H54 (cell line): ENCODE measurements at places on chromosomes 4 and X.
A peak's percentile ranks its signal among the peaks of the same experiment; 100 is the strongest.

DNA sequence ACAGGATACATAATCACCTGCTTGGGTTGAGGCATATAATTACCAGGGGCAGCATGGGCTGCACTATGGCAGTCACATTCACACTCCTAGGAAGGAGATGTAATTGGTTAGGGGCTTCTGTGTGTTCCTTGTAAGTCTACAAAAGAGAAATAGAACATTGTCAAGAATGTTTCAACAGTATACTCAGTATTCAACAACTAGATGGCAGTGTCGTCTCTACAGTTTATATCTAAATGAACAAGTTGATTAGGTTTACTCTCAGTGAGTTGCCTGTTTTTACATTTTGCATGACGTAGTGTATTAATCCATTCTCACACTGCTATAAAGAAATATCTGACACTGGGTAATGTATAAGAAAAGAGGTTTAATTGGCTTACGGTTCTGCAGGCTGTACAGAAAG lies 50.5 kb upstream of the RAB33B start:
- DNase-seq = no peak

DNA sequence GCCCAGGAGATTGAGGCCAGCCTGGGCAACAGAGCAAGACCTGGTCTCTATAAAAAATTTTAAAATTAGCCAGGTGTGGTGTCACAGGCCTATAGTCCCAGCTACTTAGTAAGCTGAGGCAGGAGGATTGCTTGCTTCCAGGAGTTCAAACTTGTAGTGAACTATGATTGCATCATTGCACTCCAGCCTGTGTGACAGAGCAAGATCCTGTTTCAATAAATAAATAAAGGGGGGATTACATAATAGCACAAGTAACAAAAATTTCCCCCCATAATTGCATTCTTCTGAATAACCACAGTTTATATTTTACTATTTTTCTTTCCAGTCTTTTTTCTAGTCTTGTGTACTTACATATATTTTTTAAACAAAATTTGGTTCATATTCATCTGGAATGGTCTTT lies 135.6 kb downstream of the CHIC2 start:
- no peak for DNase-seq

DNA sequence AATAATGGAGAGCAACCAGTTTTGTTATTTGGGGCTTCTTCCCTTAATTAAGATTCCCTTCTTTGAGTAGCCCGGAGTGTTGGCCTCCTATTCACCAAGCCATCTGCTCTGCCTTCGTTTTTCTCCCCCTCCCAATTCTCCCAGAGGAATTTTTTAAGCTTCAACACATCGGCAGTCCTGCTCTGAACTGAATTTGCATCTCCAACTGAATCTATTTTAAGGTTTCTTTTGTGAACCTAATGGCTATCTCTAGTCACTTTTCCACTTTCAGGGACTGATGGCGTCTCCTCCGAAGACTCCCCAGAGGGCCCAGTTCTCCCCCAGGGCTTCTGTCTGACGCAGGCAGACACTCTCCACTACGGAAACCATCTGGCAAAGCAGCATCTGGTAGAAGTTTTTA lies 280.2 kb downstream of the ADGRA3 start:
- no peak for DNase-seq

GRCh38 chr4:87068583-87069021 lies 133.8 kb downstream of the AFF1 start:
- DNase-seq = no peak

- DNase-seq = no peak
Observed at GRCh38 chrX:84186603-84187532, 1.1 kb downstream of the RPS6KA6 start.

DNA sequence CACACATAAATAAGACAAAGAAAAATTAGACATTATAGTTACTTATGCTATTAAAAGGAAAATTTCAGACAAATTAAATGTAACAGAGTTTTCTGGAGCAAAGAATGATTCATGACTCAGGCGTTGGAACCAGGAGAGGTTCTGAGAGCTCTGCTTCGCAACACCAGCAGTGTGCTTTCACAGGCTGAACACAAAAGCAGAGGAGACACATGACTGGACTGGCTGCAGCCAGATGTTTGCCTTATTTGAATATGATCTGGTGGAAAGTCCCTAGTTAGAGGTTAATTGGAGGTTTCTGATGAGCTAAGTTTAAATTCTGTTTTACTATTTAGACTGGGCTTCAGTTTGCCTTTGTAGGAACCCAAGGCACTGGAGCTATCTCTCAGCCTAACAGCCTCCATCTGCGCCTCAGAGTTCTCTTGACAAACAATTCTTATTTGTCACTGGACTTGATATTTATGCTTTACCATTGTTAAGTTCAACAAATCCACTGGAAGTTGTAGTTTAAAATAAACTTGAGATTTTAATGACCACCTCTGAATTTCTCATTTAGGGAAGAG lies 16.2 kb downstream of the BOD1L1 start:
- DNase-seq = no peak

DNA sequence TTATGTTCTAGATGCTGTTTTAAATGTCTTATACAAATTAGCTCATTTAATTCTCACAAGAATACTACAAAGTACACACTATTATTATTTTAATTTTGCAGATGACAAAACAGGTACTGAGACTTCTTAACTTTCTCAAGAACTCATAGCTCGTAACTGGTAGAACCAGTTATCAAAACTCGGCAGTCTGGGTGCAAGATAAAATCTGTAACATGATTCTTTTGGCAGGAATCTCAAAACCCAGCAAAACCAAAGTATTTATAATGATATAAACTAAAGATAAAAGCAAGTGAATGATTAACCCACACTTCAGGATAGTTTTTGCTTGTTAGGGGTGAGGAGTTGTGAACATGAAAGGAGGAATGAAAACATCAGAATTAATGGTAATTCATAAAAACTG lies 27.6 kb downstream of the CLNK start:
- no peak for DNase-seq

DNA sequence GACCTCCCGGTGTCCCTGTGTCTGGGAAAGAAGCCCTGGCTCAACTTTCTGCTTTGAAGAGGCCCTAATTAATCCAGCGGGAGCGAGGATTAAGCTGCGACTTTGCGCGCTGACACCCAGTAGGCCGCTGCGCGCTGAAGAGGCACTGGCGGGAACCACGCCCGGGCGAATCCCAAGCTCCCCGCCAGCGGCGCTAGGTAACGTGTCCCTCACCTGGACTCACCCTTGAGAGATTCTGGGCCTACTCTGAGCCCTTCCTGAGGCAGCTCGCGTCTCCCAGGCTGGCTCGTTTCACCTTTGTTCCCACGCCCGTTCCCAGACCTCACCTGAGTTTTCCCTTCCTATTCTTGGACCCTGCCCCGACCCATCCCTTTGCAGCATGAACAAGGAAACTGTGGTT lies 616 bp upstream of the KLHL34 start:
- DNase-seq = no peak

GRCh38 chr4:1051472-1051871 lies 40.0 kb downstream of the FGFRL1 start:
- no peak for DNase-seq

- DNase-seq = no peak
Observed at GRCh38 chr4:115213716-115214115, 100.3 kb upstream of the NDST4 start.

- no peak for DNase-seq
Observed at GRCh38 chr4:157763490-157763889, 409.3 kb downstream of the GASK1B start.

GRCh38 chr4:630656-631055 lies 5.3 kb downstream of the PDE6B start:
- DNase-seq = no peak

GRCh38 chr4:173879509-173879908 lies 349.5 kb upstream of the HAND2 start:
- DNase-seq = no peak

DNA sequence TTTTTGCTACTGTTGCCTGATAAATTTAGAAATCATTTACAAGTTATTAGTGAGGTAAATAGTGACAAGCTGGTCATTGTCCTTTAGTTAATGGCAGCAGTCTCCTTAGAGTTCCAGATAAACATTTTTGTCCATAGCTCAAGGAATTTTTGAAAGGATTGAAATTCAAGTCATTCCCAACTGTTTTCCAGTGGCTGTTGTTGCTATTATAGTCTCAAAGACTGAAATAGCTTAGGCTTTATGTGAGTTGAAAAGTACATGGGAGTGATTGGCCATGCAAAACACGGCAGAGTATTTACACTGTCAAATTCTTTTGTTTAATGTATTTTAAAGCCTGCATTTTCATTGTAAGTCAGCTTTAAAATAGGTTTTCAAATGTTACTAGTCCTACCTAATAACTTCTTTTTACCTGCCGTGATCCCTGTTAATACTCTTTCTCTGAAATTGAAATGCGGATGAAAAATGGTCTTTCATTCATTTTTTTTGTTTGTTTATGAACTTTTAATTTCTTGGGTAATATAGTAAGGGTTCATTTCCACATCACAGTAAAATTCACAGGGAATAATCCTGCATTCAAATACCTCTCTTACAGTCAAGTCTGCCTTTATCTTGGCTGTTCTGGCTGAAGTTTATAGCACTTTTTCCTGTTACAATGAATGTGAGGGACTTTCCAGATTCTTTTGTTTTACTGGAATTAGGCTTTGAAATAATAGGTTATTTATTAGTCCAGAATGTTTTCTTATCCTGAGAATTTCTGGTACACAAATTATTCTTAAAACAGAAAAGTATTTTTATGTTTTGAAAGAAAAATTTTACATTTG lies 85.1 kb downstream of the PDLIM5 start:
- no peak for DNase-seq

- DNase-seq = no peak
Observed at GRCh38 chrX:9443327-9443726, 21.5 kb upstream of the TBL1X start.

DNA sequence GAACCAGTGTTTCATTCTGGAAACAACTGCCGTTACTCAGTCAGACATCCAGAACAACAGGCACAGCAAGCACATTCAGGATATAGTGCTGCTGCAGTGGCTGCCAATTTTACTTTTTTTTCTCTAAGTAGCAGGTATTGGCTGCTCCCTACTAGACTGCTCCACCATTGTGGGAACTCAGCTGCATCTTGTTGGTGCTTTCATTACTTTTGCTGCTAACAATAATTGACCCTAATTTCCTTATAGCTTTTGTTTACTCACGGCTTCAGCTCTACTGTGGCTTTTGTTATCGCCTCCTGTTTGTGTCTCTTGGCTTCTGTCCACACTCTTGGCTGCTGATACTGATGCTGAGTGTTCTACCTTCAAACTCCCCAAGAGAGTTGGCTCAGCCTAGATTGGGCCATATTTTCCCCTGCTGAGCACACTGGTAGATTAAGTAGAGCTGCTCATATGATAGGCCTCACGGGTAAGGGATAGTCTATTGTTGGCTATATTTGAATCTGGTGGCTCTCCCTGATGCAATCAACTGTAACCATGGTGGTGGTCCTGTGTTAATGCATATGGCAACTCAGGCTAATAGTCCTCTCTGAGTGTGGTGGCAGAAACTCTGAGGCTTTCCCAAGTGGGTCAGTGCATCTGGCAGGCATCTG lies 44.5 kb upstream of the IL2 start:
- no peak for DNase-seq

- no peak for DNase-seq
Observed at GRCh38 chr4:186932631-186933187, 209.1 kb upstream of the FAT1 start.

GRCh38 chrX:54708404-54708803 lies 89.7 kb downstream of the ITIH6 start:
- DNase-seq = no peak

DNA sequence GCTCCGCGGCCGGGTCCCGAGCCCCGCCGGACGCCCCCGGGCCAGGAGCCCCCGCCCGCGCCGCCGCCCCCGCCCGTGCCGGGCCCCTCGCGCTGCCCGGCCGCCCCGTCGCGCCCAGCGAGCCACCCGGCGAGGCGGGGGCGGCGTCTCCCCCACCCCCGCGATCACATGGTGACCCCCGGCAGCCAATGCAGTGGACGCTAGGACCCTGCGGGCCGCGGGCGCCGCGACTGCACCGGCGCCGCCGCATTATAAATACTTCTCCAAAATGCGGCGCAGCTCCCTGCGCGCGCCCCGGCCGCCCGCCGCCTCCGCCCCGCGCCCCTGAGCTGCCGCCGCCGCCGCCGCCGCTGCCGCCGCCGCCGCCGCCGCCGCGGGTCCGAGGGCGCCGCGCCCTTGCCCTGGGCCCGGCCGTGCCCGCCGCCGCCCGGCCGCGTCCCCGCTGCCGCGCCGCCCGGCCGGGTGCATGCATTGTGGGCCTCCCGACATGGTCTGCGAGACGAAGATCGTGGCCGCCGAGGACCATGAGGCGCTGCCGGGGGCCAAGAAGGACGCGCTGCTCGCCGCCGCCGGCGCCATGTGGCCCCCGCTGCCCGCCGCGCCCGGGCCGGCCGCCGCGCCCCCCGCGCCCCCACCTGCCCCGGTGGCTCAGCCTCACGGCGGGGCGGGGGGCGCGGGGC lies at the start of gene NAT8L:
TSS of gene NAT8L (plus strand) at position 282 of the 680 bp plus-strand sequence. CDS start at position 467, 185 bp downstream.
- DNase-seq = peak; percentile 39

DNA sequence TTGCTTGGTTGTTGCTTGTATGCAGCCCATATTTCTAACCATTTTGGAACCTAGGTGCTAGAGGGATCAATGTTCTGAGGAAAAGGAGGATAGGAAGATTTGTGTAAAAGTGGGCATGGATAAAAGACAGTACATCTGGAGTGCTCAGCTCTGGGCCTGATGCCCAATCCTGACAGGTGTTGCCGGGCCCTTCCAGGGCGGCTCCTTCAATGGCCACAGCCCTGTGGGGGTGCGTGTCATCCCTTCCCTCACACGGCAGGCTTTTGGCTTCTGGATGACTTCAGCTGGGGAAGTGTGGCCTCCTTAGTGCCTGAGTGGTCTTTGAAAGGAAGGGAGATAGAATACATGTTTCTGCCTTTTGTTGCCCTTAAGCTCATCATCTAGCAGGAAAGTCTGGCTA lies 47.2 kb downstream of the NELFA start:
- DNase-seq = no peak

DNA sequence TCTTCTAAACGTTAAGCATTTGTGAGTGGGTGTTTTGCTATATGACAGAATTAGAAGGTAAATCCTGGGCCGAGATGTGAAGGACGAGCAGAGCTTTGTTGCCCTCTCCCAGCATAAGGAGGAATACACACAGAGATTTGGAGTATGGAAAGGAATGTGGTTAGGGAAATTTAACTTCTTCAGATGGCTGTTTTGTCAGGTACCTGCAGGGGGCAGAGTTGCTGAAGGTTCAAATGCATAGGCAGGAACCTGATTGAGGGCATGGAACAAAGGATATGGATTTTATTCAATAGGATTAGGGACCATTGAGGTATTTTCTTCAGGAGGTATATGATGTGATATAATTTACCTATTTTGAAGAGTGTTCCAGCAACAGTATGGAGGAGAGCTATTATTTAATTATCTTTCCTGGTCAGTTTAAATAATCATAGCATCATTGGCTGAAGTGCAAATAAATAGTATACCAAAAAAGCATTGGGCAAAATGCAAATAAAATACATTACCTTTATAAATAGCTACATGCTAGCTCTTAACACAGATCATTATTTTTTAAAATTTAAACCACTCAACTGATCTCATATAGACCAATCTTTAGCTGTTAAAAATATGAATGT lies 143.6 kb downstream of the SLIT2 start:
- no peak for DNase-seq

DNA sequence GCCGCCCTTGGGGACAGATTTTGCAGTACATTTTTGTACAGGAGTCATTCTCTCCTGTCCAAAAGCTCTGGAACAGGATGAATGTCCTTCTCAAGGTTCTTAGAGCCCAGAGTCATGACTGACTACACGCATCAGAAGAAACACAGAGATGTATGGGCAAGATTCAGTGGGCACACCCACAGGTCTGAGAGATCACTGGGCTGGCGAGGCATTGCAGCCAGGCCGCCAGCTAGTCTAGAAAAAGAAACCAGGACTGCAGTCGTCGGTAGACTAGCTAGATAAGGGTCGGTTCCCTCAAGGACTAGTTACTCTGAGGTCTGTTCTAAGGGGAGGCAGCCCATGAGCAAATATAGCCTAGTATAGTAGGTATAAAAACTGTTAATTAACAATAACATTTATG lies 19.8 kb downstream of the GBA3 start:
- no peak for DNase-seq
